Umbilical cord (tissue), 2 donors: ENCODE measurements at places on chromosomes 13 and 19.
A peak's percentile ranks its signal among the peaks of the same experiment; 100 is the strongest.

DNA sequence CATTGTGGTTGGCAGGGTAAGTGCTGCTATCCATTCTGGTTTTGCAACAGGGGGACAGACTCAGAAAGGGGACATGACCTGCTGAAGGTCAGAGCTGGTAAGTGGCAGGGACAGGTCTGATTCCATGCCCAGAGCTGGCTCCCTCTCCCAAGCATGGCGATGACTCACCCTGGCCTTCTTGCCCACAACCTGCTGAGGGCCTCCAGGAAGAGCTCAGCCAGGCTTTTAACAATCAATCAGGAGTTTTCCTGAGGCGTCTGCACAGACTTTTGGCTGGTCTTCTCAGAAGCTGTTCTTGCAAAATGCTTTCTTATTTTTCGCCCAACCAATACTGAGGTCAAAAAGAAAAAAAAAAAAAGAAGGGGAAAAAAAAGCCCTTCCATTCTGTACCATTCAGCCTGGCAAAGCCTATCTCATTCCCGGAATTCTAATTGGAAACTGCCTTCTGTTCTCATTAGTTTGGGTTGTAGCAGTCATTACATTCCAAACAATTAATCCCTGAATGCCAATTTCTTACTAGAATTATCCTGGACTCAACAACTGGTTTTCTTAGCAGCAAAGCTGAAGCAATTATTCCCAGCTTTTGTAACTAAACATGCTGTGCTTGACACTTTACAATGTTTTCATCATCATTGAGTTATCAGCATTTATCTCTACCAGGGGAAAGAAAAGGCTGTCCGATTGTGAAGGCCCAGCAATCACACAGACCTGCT is 17.7 kb downstream of the SIAH3 start:
- peak; percentile 23 for DNase-seq

- DNase-seq, result no peak
These were observed 787 bp downstream of the ZNF580 start for GRCh38 chr19:55641426-55642152.

DNA sequence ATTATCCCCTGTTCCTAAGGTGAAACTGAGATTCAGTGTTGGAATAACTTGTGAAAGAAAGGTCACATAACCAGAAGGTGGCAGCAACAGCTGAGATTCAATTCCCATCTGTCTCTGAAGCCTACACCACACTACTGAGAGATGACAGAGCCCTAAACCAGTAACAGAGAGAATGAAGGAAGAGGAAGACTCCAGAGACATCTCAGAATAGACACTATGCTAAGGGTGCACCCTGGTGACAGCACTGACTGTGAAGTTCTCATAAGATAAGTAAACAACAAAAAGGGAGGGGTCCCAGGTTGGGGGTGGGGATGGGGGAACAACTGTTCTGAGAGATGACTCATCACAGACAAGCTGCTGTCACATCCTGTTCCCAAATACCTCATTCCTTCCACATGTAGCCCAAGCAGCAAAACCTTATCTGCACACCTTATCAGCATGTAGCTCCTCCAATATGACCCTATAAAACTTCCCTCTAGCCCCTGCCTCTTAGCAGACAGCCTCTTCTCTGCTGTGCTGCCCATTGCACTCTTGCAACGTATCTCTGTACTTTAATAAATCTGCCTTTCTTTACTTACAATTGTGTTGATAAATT is 46.5 kb downstream of the UTP14C start:
- DNase-seq, result no peak

- no peak for DNase-seq
These were observed 16.3 kb downstream of the CILP2 start for GRCh38 chr19:19554074-19555023.

DNA sequence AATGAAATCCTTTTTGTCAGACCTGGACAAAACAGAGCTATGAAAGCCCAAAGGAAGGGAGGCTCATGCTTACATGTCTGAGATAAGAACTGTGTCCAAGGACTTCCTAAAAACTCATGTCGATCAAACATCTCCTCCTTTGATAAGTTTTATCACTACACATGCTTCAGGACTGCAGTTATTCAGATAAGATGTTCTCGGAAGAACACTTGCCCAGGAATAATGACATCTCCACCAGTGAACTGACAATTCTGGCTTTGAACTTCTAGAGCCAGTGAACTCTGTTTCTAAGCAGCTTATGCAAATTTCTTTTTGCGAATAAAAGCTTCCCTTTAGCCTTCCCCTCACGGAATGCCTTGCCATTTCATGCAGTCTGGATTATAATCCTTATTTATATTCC is 561.6 kb downstream of the TBC1D4 start:
- no peak for DNase-seq
